ENCODE measurements at places on chromosomes 4 and X. TPM values are rescaled to one million over a fixed set of nuclear protein-coding genes. Genes with fewer than 3 reads are reported as not detected.

The CC2D2A gene
- total RNA-seq: 8.6 TPM

The CCDC158 gene
- not detected for total RNA-seq

The RBMXL3 gene
- not detected for total RNA-seq

The USP9X gene
- total RNA-seq: 68.6 TPM

The THAP9 gene
- total RNA-seq: 3.6 TPM

The OTC gene
- total RNA-seq: not detected

The GIMD1 gene
- not detected for total RNA-seq

The SSX2B gene
- not detected for total RNA-seq

- H3K4me3 ChIP-seq: no peak overlapping the region
- peaks cover 24% of the 10 kb centered on the region for H3K4me1 ChIP-seq
- no peaks in the 10 kb centered on the region for H3K36me3 ChIP-seq
- no peak for DNase-seq
- H3K27ac ChIP-seq: no peak overlapping the region
- H3K27me3 ChIP-seq: peaks cover 53% of the 10 kb centered on the region
These were observed 140.6 kb upstream of the SCML1 start for GRCh38 chrX:17596546-17597205.

GRCh38 chrX:64195862-64196261 is 9.6 kb downstream of the AMER1 start:
- no peaks in the 10 kb centered on the region for H3K27me3 ChIP-seq
- no peak overlapping the region for H3K4me3 ChIP-seq
- no peak for DNase-seq
- H3K36me3 ChIP-seq: peaks cover 7% of the 10 kb centered on the region

DNA sequence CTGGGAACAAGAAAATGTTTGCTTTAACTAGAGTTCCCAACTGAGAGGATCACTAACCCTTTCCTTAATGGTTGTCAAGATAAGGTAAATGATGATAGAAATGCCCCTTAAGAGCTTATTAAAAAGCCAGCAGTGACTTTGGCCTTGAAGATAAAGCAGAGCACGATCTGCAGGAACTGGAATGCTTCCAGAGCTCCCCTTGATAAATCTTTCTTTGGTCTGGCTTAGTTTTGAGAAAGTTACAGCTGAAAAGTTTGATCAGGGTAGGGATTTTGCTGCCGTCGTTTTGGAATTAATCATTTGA is 64.0 kb downstream of the PTTG2 start:
- no peaks in the 10 kb centered on the region for H3K4me1 ChIP-seq
- no peak for DNase-seq
- no peak overlapping the region for H3K27ac ChIP-seq

GRCh38 chr4:151888367-151888866 is 127.6 kb upstream of the GATB start:
- H3K4me3 ChIP-seq: no peak overlapping the region
- DNase-seq: no peak
- no peak overlapping the region for H3K27ac ChIP-seq
- no peaks in the 10 kb centered on the region for H3K36me3 ChIP-seq
- no peaks in the 10 kb centered on the region for H3K27me3 ChIP-seq

- no peaks in the 10 kb centered on the region for H3K36me3 ChIP-seq
- H3K4me1 ChIP-seq: no peaks in the 10 kb centered on the region
- no peak overlapping the region for H3K27ac ChIP-seq
- no peak overlapping the region for H3K4me3 ChIP-seq
- H3K27me3 ChIP-seq: peaks cover 8% of the 10 kb centered on the region
These were observed 175.7 kb upstream of the BCOR start for GRCh38 chrX:40273356-40274050.

- H3K27me3 ChIP-seq: no peaks in the 10 kb centered on the region
- no peak overlapping the region for H3K4me3 ChIP-seq
- peaks cover 90% of the 10 kb centered on the region for H3K36me3 ChIP-seq
- H3K27ac ChIP-seq: no peak overlapping the region
- peaks cover 17% of the 10 kb centered on the region for H3K4me1 ChIP-seq
- DNase-seq: no peak
These were observed 8.2 kb downstream of the LYAR start for GRCh38 chr4:4281787-4282186.

GRCh38 chr4:153220682-153221395 is 16.6 kb downstream of the TRIM2 start:
- H3K27me3 ChIP-seq: no peaks in the 10 kb centered on the region
- DNase-seq: no peak
- no peak overlapping the region for H3K4me3 ChIP-seq

DNA sequence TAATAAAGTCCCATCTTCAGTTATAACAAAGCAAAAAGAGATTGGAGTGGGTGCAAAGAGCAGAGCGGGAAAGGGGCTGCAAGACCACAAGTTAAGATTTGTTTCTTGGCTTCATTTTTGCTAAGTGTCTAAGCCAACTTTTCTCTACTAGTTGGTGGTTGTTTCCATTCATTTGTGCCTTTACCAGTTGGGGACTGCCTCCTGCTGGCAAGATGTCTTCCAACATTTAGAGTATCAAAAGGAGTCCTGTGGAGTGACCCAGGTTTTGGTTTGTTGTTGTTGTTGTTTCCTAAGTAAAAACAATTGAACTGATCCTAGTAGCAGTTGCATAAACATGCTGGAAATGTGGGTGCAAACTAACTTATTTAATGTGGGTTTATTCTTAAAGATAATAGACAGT is 121.1 kb downstream of the SPATA18 start:
- no peak overlapping the region for H3K27ac ChIP-seq
- H3K27me3 ChIP-seq: peaks cover 13% of the 10 kb centered on the region
- peak; percentile 20 for DNase-seq
- no peak overlapping the region for H3K4me3 ChIP-seq
- H3K4me1 ChIP-seq: no peaks in the 10 kb centered on the region
- H3K36me3 ChIP-seq: no peaks in the 10 kb centered on the region

GRCh38 chrX:3699821-3700381 is 13.5 kb downstream of the PRKX start:
- H3K36me3 ChIP-seq: peaks cover 14% of the 10 kb centered on the region
- H3K4me1 ChIP-seq: peaks cover 35% of the 10 kb centered on the region
- DNase-seq: no peak
- H3K4me3 ChIP-seq: no peak overlapping the region
- no peak overlapping the region for H3K27ac ChIP-seq

- H3K4me3 ChIP-seq: no peak overlapping the region
- H3K27ac ChIP-seq: no peak overlapping the region
- H3K4me1 ChIP-seq: no peaks in the 10 kb centered on the region
- DNase-seq: peak; percentile 49
These were observed 92.5 kb upstream of the EDA2R start for GRCh38 chrX:66731398-66731797.

DNA sequence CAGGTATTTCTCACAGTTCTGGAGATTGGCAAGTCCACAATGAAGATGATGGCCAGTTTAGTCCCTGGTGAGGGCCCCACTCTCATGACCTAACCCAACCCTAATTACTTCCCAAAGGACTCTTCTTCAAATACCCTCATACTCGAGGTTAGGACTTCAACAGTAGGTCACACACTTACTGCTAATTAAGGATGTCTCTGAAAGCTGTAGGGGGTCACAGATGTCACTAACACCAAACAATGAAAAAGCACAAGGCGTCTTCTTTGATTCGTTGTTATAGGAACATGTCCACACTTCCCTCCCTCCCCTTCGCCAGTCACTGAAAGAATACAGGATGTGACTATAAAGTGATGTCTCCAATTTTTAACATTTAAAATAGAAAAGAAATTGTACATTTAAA is 309.7 kb downstream of the PACRGL start:
- H3K36me3 ChIP-seq: no peaks in the 10 kb centered on the region
- H3K4me3 ChIP-seq: no peak overlapping the region
- peaks cover 17% of the 10 kb centered on the region for H3K4me1 ChIP-seq
- no peak overlapping the region for H3K27ac ChIP-seq
- no peak for DNase-seq
- no peaks in the 10 kb centered on the region for H3K27me3 ChIP-seq

DNA sequence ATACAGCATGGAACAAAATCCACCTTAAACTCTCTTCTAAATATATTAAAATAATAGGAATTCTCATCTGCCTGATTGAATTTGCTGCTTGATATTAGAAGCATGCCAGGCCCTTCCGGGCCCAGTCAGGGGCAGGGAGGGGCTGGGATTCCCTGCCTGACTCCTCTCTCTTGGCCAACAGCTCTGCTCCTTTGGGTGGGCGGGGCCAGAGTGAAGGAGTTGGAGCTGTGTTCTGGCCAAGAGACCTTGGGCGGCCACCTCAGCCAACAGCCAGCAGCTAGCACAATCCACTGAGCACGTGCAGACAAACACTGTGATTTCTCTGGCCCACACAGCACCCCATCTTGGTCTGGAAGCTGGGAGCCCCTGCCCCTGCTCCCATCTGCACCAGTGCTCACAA is 140.3 kb downstream of the PJA1 start:
- H3K27me3 ChIP-seq: peaks cover 44% of the 10 kb centered on the region
- H3K4me3 ChIP-seq: no peak overlapping the region
- no peaks in the 10 kb centered on the region for H3K36me3 ChIP-seq

- H3K27ac ChIP-seq: peak overlapping the region; percentile 96
- peaks cover 11% of the 10 kb centered on the region for H3K4me1 ChIP-seq
- peak overlapping the region; percentile 73 for H3K4me3 ChIP-seq
- H3K36me3 ChIP-seq: peaks cover 11% of the 10 kb centered on the region
These were observed 24.1 kb upstream of the PBDC1 start for GRCh38 chrX:76148753-76149152.

GRCh38 chr4:24849756-24850155 is 54.4 kb downstream of the SOD3 start:
- no peak overlapping the region for H3K27ac ChIP-seq
- no peak for DNase-seq
- peaks cover 13% of the 10 kb centered on the region for H3K4me1 ChIP-seq
- no peaks in the 10 kb centered on the region for H3K27me3 ChIP-seq

- no peak overlapping the region for H3K27ac ChIP-seq
- no peak for DNase-seq
- peaks cover 10% of the 10 kb centered on the region for H3K4me1 ChIP-seq
These were observed 62.5 kb upstream of the HOPX start for GRCh38 chr4:56743550-56743949.

GRCh38 chr4:39970671-39971640 is 6.8 kb downstream of the PDS5A start:
- peak; percentile 34 for DNase-seq
- peaks cover 18% of the 10 kb centered on the region for H3K4me1 ChIP-seq
- peaks cover 71% of the 10 kb centered on the region for H3K36me3 ChIP-seq
- H3K27ac ChIP-seq: peak overlapping the region; percentile 63
- peak overlapping the region; percentile 52 for H3K4me3 ChIP-seq
- H3K27me3 ChIP-seq: no peaks in the 10 kb centered on the region

DNA sequence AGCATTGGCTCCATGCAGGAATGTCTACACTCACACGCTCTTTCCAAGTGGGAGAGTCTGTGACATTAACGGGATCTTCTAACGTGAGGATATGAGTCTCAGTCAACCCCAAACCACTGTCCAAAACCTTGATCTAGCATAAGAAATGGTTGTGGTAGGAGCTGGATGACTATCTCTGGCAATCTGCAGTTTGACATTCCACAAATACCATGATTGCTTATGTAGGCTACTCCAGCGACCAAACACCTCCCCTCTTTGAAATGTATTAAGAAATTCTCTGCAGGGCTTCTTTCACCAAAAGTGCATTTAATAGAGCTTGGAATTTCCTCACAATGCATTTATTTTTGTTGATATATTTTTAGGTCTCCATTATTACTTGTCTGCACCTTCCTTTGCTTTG is 14.1 kb upstream of the STX18 start:
- no peak overlapping the region for H3K27ac ChIP-seq
- H3K4me1 ChIP-seq: no peaks in the 10 kb centered on the region
- H3K36me3 ChIP-seq: peaks cover 30% of the 10 kb centered on the region

DNA sequence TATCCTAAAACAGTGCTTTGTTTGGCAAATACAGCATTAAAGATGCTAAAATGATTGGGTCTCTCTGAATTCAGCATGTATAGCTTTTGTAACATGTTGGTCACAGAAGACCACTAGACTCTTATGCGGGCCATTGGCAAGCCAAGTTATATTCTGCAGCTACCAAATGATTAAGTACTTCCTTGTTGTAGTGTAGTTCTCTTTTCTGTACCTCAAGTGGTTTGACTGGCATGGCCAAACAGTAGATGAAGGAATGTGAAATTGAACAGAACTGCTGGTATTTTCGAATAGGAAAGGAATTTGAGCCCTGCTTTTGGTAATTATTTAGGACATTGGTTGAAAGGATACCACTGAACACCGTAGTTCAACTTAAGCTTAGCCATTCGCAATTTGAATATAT is 193.9 kb upstream of the GPC4 start:
- no peak overlapping the region for H3K27ac ChIP-seq
- no peak for DNase-seq
- no peaks in the 10 kb centered on the region for H3K4me1 ChIP-seq
